ENCODE measurements at places on chromosomes 13 and 19.

- no peak for DNase-seq
These were observed 1262.5 kb downstream of the EFNB2 start for GRCh38 chr13:105272660-105273631.

DNA sequence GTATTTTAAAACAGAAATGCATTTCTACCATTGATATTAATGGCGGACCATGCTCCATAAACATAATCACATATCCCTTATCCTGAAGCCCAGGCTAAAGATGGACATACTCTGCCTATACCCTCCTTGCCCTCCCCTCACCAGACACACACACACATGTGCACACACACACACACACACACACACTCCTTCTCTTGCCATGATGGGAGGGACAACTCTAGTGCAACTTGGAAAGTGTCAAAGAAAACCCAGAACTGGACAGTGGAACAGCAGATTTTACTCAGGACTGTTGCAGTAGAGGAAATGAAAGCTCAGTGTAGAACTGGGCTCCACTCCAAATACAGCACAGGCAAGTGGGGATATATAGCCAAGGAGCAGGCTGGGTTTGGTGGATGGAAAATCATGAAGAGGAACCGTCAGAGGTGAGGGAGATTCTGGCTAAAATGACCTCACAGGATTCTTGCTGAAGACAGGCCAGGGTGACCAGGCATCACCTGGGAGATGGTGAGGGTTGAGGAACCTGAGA, 40.8 kb downstream of the TNFRSF19 start:
- DNase-seq, result no peak

DNA sequence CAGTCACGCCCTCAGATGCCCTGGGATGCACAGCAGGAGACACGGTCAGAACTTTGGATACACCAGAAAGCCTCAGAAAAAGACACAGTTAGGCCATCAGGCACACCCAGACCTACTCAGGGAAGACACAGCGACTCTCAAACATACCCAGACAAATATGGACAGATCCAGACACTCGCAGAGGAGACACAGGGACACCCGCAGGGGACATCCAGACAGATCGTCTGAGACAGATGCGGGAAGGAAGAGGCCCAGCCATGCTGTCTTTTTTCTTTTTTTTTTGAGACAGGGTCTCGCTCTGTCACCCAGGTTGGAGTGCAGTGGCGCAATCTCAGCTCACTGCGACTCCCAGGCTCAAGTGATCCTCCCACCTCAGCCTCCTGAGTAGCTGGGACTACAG, 4.8 kb downstream of the DPF1 start:
- no peak for DNase-seq

- DNase-seq, result no peak
These were observed 72.8 kb upstream of the PCDH8 start for GRCh38 chr13:52921194-52921593.

GRCh38 chr13:24892829-24893228, 128.9 kb downstream of the RNF17 start:
- DNase-seq, result no peak

GRCh38 chr13:64579331-64579730, 2650.8 kb downstream of the PCDH9 start:
- DNase-seq, result no peak

- no peak for DNase-seq
These were observed 28.8 kb downstream of the ACTN4 start for GRCh38 chr19:38676023-38676877.

DNA sequence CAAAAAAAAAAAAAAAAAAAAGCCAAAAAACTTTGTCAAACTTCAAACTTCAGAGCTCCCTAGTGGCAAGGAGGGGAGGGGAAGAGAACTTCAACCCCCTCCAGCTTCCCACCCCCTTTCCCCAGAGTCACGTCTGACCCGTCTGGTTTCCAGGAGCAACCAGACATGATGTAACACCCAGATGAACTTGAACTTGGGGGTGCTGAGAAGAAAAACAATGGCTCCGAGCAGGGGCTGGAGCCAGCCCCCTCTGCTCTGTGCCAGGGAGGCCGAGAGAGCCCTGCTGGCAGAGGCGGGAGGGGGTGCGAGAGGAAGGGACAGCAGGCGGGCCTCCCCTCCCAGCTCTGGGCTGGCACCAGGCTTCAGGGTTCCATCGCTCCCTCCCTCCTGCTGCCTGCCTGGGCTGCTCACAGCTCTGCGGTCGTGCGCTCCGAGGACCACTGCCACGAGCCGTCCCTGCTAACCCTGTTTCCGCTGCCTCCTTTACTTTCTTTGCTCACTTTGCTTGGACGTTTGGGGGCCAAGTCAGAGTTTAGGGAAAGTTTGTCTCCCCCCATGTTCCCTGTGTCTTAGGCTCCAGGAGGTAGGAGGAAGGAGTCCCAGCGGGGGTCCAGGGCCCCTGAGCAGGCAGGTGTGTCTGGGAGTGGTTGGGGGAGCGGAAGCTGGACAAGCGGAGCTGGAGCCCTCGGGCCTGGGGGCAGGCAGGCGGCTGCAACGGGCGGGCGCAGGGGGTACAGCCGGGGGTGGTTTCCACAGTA, 11.1 kb downstream of the LYL1 start:
- no peak for DNase-seq

GRCh38 chr13:107231944-107232343, 664.0 kb upstream of the ARGLU1 start:
- no peak for DNase-seq

- no peak for DNase-seq
These were observed 22.3 kb upstream of the ZBTB7A start for GRCh38 chr19:4088975-4089374.

DNA sequence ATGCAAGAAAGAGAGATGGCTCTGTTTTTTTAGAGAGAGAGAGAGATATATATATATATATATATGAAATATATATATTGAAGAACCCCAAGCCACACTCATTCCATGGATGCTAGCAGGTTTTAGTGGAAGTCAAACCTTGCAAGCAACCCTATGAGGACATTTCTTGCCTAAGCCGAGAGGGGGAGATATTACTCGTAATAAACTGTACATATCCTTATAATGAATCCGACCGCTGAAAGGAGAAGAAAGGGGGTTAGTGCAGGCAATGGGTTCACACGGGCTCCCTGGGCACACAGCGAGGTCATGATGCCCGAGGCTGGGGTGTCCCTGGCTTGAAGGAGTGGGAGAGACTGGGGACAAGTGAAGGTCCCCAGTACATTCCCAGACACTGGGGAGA, 78.3 kb downstream of the IER2 start:
- no peak for DNase-seq

DNA sequence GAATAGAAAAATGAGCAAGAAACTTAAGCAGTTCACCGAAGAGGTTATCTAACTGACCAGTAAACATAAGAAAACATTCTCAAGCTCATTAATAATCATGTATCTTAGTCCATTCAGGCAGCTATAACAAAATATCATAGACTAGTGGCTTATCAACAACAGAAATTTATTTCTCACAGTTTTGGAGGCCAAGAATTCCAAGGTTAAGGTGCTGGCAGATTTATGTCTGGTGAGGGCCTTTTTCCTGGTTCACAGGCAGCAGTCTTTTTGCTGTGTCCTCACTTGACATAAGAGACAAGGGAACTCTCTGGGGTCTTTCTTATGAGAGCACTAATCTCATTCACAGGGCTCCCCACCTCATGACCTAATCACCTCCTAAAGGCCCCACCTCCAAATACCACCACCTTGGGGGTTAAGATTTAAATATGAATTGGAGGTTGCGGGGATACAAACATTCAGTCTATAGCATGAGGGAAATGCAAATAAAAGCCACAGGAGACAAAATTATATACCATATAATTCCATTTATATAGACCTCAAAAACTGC, 123.6 kb downstream of the ZAR1L start:
- no peak for DNase-seq
